Retina (tissue), 1 donor: ENCODE measurements at places on chromosomes 5 and 9.

DNA sequence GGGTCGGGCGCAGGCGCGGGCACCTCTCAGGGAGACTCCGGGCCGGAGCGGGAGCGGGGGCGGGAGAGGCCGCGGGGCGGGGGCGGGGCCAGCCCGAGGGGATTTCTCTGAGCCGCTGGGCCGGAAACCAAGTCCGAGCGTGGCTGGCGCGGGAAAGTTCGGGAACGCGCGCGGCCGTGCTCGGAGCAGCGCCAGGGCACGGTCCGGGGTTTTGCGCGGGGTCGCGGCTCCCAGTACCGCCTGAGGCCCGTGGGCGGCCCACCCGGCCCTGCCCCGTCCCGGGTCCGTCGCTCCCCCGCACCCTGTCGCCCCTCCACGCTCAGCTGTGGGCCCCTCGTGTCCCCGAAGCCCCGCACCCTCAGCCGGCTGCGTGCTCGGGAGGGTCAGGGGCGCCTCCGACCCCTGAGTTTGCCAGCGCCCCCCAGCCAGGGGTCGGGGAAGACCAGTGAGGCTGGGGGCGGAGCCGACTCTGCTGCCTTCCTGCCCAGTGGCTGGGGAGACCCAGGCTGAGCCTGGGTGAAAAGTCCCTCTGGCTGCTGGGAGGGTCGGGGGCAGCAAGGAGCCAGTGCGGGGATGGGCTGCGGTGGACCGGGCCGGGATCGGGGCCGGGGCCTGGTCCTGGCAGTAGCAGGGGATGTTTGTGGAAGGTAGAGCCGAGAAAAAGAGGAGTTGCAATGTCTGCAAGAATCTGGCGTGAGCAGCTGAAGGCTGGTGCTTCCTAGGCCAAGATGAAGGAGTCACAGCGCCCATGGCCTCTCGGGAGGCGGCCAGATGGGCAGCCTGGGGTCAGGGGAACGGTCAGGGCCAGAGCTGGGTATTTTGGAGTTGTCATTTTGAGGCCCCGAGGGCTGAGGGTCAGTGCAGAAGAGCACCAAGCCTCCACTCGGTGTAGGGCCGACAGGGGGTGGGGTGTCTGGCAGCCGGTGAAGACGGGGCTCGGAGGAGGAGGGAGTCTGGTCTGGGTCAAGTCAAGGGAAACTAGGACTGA is 588 bp downstream of the TRAF2 start:
- peak; percentile 63 for DNase-seq

GRCh38 chr5:134115806-134116175 is 1.3 kb downstream of the TCF7 start:
- peak; percentile 45 for DNase-seq

GRCh38 chr9:126591083-126591482 is 22.6 kb upstream of the LMX1B start:
- no peak for DNase-seq

DNA sequence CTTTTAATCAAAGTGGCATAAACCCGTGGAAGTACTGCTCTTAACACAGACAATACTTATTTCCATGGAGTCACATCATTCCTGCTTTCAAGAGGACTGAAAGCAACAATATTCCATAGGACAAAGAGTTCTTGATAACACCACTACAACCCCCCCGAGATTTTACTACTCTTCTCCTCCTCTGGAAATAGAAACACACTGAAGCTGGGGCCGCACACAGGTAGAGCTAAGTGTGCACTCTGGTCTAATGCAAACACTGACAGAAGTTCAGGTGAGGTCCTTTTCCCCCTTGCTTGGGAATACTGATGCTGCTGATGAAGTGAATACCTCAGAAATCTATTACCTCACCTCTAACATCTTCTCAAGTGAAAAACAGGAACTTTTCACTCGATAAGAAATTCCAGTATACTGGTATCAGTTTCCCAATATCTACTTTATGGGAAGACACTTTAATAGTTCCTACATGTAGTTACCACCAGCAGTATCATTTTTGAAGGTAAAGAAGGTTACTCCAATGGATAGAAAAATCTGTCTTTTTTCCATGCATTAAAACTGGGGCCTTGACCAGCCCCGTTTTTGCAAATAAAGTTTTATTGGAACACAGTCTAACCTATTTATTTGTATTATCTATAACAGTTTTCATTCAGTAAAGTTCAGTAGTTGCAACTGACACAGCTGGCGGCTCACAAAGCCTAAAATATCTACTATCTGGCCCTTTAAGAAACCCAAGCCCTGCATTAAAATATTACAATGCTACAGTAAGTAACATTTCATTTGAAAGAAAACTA is 50.0 kb downstream of the GOLPH3 start:
- no peak for DNase-seq

DNA sequence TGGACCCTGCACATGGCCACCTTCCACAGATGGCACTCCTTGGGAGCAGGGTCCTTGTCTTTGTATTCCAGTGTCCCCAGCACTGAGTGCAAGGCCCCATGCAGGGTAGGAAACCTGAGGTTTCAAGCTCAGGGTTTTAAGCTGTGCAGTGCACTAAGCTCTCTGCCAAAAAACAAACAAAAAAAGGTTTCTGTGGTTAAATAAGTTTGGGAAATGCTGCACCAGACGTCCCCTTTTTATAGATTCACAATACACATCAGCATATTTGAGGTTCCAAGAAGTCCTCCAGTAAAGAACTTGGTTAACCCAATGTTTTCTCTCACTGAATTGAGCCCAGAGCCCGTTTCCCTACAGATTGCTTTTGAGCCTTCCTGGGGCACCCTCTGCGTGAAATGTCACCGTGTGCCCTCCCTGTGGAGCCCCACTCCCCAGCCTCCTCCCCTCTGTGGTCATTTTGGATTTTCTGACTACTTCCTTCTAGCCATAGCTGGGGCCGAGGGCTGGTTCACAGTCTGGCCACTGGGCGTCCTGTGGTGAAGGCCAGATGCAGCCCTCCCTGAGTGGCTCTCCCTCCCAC is 17.1 kb downstream of the DELE1 start:
- DNase-seq: no peak

DNA sequence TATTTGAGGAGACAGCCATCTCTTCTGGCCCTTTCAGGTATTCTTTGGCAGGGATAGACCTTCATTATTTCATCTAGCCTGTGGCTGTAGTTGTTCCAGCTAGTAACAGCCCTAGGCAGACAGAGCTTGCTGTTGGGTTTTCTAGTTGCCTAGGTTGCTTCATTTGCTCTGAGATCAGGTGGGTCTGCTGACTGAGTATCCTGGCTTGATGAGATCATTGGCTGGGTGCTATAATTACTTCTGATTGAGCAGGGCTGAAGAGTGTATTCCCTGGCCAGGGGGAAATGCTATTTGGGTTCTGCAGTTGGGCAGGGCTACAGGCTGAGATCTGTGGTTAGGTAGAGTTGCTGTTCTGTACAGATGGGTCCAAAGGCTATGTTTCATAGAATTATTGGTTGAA is 456.1 kb downstream of the PSAT1 start:
- DNase-seq: no peak

- no peak for DNase-seq
Observed at GRCh38 chr9:131732636-131733289, 7.1 kb downstream of the RAPGEF1 start.

GRCh38 chr5:90565491-90565890 is 6.9 kb downstream of the ADGRV1 start:
- DNase-seq: no peak

DNA sequence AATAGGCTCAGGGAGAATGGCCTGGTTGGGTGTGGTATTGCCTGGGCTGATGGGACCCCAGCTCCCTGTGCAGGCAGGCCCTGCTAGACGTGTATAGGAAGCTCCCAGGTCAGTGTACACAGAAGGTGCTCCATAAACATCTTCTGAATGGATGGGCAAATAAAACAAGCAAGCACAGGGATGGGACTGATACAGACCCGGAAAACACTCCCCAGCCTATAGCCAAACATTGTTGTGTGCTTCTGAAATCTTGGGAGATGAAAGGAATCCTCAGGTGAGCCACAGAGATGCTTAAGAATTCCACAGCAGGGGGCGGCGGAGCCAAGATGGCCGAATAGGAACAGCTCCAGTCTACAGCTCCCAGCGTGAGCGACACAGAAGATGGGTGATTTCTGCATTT is 151.8 kb downstream of the ENTREP1 start:
- DNase-seq: no peak

DNA sequence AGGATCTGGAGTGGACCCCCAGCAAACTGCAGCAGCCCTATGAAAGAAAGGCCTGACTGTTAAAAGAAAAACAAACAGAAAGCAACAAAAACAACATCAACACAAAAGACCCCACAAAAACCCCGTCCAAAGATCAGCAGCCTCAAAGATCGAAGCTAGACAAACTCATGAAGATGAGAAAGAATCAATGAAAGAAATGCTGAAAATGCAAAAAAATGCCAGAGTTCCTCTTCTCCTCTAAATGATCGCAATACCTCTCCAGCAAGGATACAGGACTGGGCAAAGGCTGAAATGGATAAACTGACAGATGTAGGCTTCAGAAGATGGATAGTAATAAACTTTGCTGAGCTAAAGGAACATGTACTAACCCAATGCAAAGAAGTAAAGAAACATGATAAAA is 526.3 kb upstream of the DAB2 start:
- no peak for DNase-seq

- DNase-seq: no peak
Observed at GRCh38 chr5:161966564-161966963, 101.0 kb upstream of the GABRG2 start.

DNA sequence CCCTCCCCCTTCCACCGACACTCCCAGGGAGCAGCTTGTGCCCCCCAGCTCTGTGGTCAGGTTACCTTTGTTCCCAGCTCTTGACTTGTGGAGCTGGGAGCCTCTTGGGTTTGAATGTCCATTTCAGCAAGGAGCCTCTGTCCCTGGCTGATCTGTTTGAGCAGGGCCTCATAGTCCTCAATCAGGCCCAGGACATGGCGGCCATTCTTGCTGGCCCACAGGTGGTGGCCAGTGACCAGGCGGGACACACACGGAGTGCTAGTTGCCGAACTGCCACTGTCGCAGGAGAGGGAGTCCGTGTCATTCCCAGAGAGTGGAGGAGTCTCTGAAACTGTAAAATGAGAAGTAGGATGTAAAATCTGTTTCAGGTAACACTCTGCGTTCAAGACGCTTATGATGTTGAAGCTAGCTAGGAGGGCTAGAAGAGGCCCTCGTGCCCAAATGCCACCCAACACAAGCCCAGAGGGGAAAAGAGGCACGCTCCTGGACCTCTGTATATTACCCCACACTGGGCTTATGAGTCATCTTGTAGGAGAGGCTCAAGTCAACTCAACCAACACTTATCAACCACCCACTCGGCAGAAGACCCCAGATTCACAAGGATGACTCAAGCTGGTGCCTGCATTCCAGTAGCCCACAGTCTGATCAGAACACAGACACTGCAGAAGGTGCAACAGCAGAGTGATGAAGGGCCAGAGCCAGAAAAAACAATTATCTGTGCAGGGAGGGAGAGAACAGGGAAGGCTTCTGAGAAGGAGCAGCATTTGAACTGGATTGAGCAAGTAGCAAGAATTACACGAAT is 177.0 kb downstream of the CDK5RAP2 start:
- DNase-seq: no peak

DNA sequence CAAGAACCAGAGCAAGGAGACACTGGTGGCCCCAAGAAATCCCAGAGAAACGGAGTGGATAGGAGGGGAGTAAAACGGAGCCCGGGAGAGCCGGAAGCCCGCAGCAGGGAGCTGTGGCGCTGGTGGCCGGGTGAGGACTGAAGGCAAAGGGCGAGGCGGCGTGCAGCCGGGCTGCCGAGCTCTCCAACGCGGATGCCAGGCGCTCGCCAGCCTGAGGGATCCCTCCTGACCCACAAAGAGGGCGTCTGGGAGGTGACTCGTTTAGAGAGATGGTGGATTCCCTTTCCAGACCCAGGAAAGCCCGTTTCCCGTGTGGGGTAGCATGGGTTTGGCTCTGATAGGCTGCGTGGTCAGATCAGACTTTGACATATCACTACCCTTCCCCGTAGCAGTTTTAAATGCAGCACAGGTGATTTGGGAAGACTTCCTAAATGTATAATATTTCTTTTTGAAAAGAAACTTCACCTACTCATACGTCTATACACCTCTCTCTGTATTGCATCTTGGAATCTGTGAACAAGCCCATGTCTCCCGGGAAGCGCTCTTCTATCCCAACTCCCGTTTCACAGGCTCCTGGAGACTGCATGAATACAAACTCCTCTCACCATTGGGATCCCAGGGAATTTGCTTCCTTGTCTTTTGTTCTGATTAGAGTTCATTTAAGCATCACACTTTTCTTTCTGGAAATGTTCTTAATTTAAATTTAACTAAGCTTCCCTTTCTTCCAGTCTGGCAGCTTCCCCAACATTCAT is 158.1 kb downstream of the C9orf152 start:
- DNase-seq: peak; percentile 73

DNA sequence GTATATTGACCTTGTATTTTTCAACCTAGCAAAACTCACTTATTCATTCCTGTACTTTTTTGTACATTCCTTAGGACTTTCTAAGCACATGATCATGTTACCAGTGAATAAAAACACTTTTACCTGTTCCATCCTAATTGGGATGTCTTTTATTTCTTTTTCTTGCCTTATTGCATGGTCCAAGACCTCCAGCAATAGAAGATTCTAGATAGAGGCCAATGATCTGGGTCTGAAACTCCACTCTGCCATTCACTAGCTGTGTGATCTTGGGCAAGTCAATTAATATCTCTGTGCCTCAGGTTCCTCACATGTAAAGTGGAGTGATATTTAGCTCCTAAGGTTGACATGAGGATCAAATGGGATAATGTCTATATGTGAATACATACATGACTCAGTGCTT is 8.5 kb upstream of the EXOSC2 start:
- no peak for DNase-seq

- no peak for DNase-seq
Observed at GRCh38 chr9:127121628-127122175, 733 bp downstream of the ANGPTL2 start.

- no peak for DNase-seq
Observed at GRCh38 chr9:105447386-105447813, 434 bp upstream of the FSD1L start.

- no peak for DNase-seq
Observed at GRCh38 chr5:105789246-105789645, 1881.5 kb downstream of the EFNA5 start.

DNA sequence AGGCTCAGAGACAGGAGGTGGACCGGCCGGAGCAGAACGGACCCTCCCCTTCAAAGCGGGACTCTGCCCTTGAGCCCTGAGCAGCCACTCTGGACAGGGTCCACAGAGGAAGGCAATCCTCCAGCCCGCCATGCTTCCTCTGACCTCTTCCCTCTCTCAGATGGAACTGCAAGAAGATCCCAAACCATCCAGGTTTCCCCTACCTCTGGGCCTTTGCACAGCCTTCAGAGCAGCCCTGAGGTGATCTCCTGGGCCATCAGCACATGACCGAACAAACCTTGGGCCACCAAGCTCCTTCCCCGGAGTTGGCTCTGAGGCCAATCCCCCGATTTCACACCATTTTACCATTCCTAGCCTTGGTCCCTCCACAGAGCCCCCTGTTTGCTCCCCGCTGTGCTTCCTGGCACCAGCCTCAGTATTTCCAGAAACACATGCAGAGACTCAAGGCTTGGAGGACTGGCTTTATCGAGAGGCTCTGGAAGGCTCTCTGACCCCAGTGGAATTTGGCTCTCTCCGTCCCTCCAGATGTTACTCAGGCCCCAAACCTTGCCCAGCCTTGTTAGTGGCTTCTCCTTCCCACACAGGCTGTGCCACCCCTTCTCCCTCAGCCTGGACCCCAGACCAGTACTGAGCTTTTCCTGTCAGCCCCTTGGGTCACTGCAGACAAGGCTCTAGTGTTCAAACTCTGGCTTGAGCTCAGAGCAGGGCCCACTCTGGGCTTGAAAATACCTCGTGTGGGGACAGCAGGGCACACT is 48.6 kb upstream of the KCNMB1 start:
- DNase-seq: no peak

GRCh38 chr9:121305269-121305994 is 37.5 kb downstream of the GSN start:
- peak; percentile 40 for DNase-seq
